ENCODE measurements at places on chromosomes 3 and 15. TPM values are rescaled to one million over a fixed set of nuclear protein-coding genes. Genes with fewer than 3 reads are reported as not detected.

Gene SPTBN5
- 0.49 TPM for total RNA-seq

Gene HDAC11
- 15.1 TPM for total RNA-seq

Gene ZNF660
- total RNA-seq = 0.05 TPM

Gene RTP3
- total RNA-seq = not detected

Gene SLC51A
- 0.14 TPM for total RNA-seq
